ENCODE measurements at places on chromosomes 7 and 10.

DNA sequence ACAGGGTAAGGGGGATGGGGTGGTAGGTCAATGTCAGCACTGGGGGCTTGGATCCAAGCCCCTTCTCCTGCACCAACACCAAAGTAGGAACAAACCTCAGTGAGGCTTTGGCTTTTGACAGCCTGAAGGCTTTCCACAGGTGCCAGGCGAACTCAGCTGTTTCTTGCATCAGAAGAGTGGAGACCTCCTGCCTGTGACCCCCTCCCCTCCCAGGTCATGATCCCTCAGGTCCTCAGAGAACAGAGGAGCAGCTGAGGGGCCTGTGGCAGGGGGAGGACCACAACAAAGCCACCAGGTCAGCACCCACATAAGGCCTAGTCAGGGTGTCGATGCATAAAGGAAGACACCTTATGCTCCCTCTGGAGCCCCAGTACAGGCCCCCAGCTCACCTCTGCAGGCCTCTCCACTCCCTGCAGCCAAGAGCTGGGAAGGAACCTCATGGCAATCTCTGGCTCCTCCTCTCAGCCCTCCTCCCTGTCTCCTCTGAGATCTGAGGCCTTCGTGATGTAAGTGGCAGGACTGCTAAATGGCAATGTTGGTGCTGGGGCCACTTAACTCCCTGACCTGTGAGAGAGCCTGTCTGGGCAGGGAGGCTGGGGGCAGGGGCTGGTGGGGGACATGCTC is 19.1 kb upstream of the PRRT4 start:
- DNase-seq = no peak

- DNase-seq = no peak
These were observed 26.8 kb downstream of the ZC3HC1 start for GRCh38 chr7:130024390-130024789.

GRCh38 chr7:86643561-86644281 is at the start of gene GRM3:
Gene GRM3 (plus strand): TSS chr7:86643909. CDS start chr7:86765146, 121,237 bp downstream.
- peak; percentile 84 for DNase-seq

GRCh38 chr7:143499743-143500348 is 22.2 kb downstream of the TAS2R41 start:
- DNase-seq = no peak

- peak; percentile 31 for DNase-seq
These were observed 1.9 kb downstream of the VWC2 start for GRCh38 chr7:49775065-49775948.

DNA sequence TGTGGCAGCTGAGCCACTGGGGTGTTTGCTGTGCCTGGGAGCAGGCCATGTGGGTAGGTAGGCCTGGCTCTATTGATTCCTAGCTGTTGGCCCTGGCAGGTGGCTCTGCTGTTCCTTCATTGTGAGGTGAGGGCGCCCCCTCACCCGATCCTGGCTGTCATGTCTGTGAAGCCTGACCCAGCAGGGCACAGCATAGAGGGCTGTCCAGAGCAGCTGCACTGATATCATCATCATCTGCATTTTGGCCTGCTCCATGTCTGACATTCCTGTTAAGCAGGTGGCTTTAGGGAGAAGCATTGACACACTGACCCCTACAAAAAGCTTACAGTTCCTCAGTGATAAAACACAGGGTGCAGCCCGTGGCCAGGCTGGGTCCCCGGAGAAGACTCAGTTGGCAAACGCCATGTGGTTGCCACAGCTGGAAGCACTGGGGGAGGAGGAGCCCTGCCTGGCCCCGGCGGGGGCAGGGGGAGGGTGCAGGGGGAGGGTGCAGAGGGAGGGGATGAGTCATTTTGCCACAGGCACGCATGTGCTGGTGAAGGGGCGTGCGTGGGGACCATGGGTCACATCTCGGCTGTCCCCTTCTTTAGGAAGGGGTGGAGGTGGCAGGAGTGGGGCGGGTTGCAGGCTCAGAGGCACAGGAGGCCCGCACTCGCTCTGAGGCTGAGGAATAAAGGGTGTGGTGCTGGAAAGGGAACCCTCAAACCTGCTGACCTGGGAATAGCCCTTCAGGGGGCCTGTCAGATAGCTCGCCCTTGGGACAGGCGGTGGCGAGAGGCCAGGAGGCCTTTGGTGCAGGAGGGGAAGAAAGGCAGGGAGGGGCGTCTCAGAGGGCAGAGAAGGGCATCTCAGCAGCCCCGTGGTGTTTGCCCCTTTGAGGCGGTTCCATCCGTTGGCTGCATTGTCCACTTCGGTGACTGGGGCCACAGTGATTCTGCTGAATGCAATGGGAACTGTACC is 31.6 kb downstream of the IKZF1 start:
- no peak for DNase-seq

DNA sequence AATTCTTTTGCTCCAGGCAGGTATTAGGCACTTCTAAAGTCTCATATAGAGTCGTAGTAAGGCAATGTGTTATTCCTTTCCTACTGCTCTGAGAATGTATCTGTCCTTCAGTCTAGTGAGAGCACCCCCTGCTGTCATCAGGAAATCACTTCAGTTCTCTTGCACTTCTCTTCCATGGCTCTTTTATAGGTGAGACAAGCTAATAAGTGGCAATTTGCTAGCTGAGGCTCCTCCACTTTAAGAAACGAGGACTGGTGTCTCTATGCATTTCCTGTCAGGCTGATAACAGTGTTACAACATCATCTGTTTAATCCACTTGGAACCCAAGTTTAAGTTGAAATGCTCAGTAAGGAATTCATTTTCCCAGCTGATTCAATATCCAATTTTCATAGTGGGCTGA is 350.6 kb downstream of the TFEC start:
- DNase-seq = peak; percentile 41

- no peak for DNase-seq
These were observed 27.0 kb downstream of the MCMBP start for GRCh38 chr10:119845656-119846055.

DNA sequence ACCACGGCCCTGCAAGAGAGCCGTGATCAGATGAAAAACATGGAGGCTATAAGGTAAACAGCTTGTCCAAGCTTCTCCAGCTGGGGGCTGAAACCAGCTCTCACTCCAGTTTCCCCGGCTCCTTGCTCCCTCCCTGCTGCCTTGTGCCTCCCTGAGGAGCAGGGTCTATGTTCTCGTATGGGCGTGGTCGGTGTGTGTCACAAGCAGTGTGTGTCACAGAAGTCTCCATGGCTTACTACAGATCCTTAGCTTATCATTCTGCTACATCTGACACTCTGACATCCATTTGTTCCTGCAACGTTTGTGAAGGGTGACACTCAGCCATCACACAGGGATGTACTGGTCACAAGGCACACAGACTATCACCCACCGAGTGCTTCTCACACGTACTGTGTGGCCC is 54.6 kb downstream of the CSGALNACT2 start:
- DNase-seq = no peak

GRCh38 chr10:88372051-88372715 is 210.9 kb downstream of the RNLS start:
- DNase-seq = no peak

DNA sequence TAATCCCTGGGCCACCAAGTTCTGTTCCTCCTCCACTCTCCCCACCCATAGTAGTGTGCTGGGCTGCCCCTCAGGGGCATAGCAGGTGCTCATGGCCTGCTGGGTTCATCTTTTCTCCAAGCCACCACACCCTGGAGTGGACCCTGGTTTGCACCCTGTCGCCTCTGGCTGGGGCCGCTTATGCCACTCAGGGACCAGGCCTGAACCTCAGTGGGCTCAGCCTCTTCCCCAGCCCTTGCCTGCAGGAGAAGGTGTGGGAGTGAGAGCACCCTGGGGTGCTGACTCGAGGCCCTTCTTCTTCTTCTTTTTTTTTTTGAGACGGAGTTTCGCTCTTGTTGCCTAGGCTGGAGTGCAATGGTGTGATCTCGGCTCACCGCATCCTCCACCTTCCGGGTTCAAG is 10.2 kb downstream of the CLIP2 start:
- DNase-seq = no peak

GRCh38 chr7:35254496-35255442 is 869 bp upstream of the TBX20 start:
- no peak for DNase-seq

DNA sequence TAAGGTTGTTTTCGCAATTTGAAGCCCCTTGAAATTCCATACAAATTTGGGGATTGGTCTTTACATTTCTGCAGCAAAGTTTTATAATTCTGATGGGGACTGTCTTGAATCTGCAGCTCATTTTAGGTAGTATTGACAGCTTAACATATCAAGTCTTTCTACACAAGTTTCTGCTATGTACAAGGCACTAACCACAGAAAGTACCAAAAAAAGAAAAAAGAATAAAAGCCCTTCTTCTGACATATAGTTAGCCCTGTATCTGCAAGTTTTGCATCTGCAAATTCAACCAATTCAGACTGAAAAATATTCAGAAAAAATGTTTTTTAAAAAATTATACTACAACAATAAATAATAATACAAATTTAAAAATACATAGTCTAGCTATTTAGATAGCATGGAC is 15.3 kb downstream of the POT1 start:
- DNase-seq = no peak

DNA sequence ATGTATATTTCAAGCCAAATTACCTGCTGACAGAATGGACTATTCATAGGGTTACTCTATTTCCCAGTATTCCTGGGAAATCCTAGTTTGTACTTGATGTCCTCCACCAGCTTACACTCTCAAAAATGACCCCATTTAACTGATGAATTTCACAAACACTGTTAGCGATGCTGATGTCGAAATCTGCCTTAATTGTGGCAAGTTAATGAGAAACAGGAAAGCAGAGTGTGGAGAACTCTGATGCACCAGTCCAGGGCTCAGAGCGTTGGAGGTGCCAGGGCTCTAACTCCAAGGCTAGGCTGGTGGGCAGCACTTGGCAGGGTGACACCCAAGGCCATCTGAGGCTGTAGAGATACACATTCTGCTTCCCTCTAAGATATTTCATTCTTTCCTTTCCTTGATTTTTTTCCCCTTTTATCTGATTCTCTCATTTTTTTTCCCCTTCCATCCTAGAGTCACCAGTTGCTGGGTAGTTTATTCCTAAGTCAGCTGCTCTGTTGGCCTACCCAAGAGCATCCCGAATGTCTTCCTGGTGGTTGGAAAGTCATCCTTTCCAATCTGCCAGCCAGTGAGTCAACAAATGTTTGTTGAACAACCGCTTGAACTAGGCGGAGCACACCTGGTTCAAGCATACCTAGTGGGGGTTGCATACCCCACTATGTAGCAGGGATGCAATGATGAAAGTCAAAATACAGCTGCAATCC is 525.0 kb upstream of the NRP1 start:
- DNase-seq = no peak

GRCh38 chr7:74017125-74017524 is 10.8 kb upstream of the ELN start:
- DNase-seq = no peak

GRCh38 chr10:99421233-99421739 is 9.1 kb downstream of the GOT1 start:
- no peak for DNase-seq

DNA sequence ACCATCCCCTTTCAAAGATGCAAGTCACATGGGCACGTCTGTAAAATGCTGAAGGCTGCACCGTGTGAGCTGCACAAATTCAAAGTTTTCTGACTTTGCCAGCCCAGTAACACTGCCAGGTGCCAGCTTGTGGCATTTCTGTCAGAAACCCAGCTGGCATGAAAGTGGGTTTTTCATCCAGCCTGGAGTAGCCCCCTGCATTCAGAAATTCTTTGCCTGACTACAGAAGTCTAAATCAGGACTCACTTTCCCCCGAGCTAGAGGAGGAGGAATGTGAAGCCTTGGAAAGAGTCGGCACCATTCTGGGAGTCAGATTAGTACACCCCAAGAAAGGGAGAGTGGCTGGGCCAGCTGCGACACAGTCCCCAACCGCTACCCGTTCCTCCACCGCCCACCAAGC is 56.7 kb upstream of the EN2 start:
- no peak for DNase-seq

DNA sequence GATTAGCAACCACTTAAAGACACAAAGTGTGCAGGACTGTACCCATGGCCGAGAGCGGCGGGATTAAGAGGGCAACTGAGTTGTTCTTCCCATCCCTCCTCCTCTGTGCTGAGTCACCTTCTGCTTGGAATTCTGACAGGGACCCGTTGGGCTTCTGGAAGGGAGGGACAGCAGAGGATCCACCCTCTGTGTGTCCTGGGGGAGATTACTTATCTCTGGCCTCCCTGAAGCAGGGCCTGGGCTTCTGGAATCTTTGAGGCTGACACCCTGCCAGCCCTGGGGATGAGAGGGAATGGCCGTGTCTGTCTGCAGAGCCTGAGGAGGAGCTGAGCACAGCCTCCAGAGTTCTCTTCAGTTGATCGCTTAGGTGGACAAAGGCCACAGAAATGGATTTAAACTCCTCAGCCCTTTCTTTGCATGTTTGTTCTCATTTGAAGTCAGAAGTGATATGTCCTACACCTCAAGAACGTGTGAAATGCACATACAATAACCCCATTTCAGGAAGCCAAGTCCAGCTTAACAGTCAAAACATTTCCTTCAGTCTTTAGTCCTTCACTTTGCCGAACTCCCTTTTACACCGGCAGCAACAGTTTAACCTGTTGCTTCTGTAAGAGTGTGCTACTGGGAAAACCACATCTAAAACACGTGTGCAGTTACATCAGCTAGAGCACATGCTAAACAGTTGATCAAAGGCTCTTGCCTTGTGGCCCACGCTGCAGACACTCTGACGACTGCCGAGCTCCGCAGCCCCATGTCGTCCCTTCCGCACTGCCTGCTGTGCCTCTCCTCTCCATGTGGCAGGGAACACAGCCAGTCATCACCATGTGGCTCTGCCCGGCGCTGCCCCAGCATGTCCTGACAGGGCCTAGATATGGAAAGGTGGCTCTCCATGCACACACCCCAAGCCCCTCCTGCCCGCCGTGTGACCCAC is 55.7 kb downstream of the IKZF1 start:
- DNase-seq = no peak

- no peak for DNase-seq
These were observed 12.1 kb downstream of the RFC2 start for GRCh38 chr7:74242122-74242443.

GRCh38 chr10:79502561-79503309 is 9.6 kb upstream of the EIF5AL1 start:
- DNase-seq = peak; percentile 69

- no peak for DNase-seq
These were observed 111.1 kb downstream of the CPED1 start for GRCh38 chr7:121099572-121099971.
